ENCODE measurements at places on chromosomes 7 and 10.
A peak's percentile ranks its signal among the peaks of the same experiment; 100 is the strongest.

- no peaks in the 10 kb centered on the region for H3K36me3 ChIP-seq
- no peaks in the 10 kb centered on the region for H3K27me3 ChIP-seq
- no peak for DNase-seq
- no peaks in the 10 kb centered on the region for H3K4me1 ChIP-seq
These were observed 29.3 kb downstream of the RHOBTB1 start for GRCh38 chr10:60914690-60915141.

- no peaks in the 10 kb centered on the region for H3K36me3 ChIP-seq
- H3K4me1 ChIP-seq, result no peaks in the 10 kb centered on the region
These were observed 49.6 kb downstream of the CYCS start for GRCh38 chr7:25075459-25075858.

GRCh38 chr7:106234425-106234824 lies 50.4 kb downstream of the NAMPT start:
- H3K36me3 ChIP-seq, result no peaks in the 10 kb centered on the region
- no peaks in the 10 kb centered on the region for H3K27me3 ChIP-seq
- DNase-seq, result no peak
- no peak overlapping the region for H3K4me3 ChIP-seq
- H3K27ac ChIP-seq, result no peak overlapping the region

- no peaks in the 10 kb centered on the region for H3K27me3 ChIP-seq
- no peaks in the 10 kb centered on the region for H3K36me3 ChIP-seq
- H3K27ac ChIP-seq, result no peak overlapping the region
- no peaks in the 10 kb centered on the region for H3K4me1 ChIP-seq
- DNase-seq, result no peak
These were observed 119.2 kb downstream of the NEURL1 start for GRCh38 chr10:103612462-103613365.

DNA sequence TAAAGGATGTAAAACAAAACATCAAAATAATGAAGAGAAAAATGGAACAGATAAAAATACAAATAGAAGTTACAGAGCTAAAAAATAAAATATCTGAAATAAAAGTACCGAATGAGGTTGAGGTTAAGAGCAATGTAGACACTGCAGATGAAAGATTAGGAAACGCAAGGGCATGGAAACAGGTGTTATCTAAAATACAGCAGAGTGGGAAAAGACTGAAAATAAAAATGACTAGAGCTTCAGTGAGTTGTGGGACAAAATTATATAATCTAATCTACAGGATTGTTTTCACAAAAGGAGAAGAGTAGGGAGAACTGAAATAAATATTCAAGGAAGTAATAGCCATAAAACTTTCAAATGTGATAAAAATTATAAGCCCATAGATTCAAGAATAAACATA lies 123.8 kb downstream of the PTEN start:
- no peaks in the 10 kb centered on the region for H3K36me3 ChIP-seq
- H3K27ac ChIP-seq, result no peak overlapping the region
- H3K4me1 ChIP-seq, result no peaks in the 10 kb centered on the region
- no peak overlapping the region for H3K4me3 ChIP-seq
- DNase-seq, result no peak
- no peaks in the 10 kb centered on the region for H3K27me3 ChIP-seq

DNA sequence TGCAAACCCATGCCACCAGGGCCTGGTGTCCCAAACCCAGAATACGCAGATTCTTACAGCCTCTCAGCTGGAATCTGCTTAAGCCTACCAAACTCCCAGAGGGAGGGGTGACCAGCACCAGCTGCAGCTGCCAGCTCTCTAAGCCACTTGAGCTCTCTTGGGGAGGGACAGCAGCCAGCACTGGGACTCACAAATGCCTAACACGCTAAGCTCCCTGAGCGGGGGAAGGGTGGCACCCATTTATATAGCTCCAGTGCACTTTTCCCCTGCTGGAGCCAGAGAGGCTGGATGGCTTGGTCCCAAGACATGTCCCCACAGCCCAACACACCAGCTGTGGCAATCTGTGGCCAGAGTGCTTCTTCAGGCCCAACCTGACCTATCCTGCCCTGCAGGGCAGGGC lies 326.8 kb upstream of the NRG3 start:
- H3K4me3 ChIP-seq, result no peak overlapping the region
- H3K36me3 ChIP-seq, result no peaks in the 10 kb centered on the region
- H3K27ac ChIP-seq, result no peak overlapping the region
- DNase-seq, result no peak
- no peaks in the 10 kb centered on the region for H3K4me1 ChIP-seq
- H3K27me3 ChIP-seq, result no peaks in the 10 kb centered on the region

DNA sequence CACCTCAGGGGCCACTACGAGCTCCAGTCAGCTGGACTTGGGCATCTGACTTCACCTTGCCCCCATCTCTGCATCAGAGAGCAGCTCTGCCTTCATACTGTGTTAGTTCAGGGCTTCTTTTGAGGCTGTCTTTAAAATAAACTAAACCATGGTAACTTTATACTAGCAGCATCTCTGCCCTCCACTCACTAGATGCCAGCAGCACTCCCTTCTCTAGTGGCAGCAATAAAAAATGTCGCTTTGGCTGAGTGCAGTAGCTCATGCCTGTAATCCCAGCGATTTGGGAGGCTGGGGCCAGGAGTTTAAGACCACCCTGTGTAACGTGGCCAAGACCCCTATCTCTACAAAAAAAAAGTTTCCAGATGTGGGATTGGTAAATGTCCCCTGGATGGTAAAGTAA lies 584.4 kb downstream of the INHBA start:
- H3K27ac ChIP-seq, result no peak overlapping the region
- DNase-seq, result no peak
- no peaks in the 10 kb centered on the region for H3K4me1 ChIP-seq
- no peak overlapping the region for H3K4me3 ChIP-seq
- H3K36me3 ChIP-seq, result no peaks in the 10 kb centered on the region
- no peaks in the 10 kb centered on the region for H3K27me3 ChIP-seq

DNA sequence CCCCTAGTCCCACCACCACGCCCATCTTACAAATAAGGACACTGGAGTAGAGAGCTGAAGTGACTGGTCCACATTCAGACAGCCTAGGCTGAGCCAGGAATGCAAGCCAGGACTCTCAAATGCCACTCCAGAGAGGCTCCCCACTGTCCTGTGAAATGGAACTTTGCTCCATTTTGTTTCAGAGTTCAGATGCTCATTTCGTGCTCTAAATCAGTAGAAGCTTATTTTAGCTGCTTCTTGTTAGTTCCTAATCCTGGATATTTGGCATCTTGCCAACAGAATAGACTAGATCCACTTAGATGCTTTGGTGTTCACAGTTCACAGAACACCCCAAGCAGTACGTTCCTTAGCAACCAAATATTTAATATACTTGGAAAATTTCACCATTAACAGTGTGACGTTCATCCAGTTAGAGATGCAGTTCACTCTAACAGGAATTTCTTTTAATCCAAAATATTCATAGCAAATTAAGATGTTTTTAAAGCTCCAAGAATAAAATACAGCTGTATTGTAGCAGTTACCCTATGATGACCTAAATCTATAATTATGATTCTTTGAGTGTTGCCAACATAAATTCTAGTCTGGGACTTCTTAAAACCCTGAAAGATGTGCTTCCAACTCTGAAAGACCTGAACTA lies 7.3 kb downstream of the MMP21 start:
- DNase-seq, result no peak
- no peaks in the 10 kb centered on the region for H3K27me3 ChIP-seq
- no peak overlapping the region for H3K27ac ChIP-seq

- no peak overlapping the region for H3K4me3 ChIP-seq
- H3K27ac ChIP-seq, result peak overlapping the region; percentile 95
- peaks cover 45% of the 10 kb centered on the region for H3K4me1 ChIP-seq
- DNase-seq, result no peak
These were observed 27.9 kb downstream of the GTF2IRD1 start for GRCh38 chr7:74481458-74482196.

DNA sequence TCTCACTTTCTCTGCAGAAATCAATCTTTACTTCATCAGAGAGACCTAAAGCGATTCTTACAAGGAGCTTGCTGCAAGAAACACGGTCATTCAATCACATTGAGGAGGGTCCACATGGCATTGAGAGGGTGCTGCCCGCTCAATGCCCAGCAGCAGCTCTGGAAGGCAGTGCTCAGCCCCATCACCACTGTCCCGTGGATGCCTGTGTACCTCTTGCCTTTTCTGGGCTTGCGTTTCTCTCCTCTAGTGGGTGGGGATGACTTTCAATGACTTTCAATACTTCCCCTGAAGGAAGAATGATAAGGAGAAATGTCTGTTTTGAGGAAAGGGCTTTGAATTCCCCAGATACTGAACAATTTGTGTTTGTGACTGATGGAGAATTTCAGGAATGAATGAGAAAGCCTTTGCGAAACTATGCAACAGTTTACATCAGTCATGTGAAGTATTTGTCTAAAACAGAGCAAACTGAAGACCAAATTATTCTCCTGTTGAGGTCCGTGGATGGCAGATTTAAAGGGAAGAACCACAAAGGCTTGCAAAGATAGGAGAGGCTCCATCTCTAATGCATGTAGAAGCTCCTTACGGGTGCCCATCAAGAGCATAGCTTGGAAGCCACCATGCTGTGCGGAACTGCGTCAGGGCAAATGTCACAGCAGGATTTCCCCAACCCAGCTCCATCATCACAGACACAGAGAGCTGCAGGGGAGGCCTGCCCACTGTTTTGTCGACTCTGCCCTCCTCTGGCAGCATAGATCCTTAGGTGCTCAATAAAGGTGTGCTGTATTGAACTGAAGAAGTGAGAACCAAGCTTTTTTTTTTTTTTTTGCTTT lies 6.6 kb upstream of the ZNF22 start:
- H3K36me3 ChIP-seq, result no peaks in the 10 kb centered on the region
- H3K4me1 ChIP-seq, result peaks cover 82% of the 10 kb centered on the region
- H3K27ac ChIP-seq, result peak overlapping the region; percentile 22
- H3K27me3 ChIP-seq, result no peaks in the 10 kb centered on the region
